ENCODE measurements at places on chromosomes 7 and 10.

GRCh38 chr10:111511751-111512150 lies 434.9 kb downstream of the ADRA2A start:
- no peak for DNase-seq

- no peak for DNase-seq
These were observed 6.3 kb downstream of the LOXL4 start for GRCh38 chr10:98261436-98262277.

GRCh38 chr7:119935418-119936025 lies 337.5 kb upstream of the KCND2 start:
- DNase-seq = peak; percentile 21

DNA sequence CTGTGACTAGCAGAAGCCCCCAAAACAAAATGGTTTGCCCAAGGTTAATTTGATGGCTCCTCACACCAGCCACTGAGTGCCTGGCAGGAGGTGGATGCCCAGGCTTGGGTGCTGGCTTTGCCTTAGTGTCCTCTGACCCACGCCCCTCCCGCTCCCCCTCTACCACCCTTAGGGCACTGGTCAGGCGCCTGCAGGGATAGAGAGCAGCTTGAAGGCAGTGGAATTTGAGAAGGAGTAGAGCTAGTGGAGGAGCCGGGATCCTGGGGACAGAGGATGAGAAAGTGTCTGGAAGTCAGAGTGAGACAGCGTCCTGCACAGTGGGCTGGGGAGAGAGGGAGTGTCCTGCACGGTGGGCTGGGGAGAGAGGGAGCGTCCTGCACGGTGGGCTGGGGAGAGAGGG lies 139.4 kb downstream of the DNAJB6 start:
- no peak for DNase-seq

Data from amniotic stem cell (primary cell).